ENCODE measurements at places on chromosomes 1 and 21.

DNA sequence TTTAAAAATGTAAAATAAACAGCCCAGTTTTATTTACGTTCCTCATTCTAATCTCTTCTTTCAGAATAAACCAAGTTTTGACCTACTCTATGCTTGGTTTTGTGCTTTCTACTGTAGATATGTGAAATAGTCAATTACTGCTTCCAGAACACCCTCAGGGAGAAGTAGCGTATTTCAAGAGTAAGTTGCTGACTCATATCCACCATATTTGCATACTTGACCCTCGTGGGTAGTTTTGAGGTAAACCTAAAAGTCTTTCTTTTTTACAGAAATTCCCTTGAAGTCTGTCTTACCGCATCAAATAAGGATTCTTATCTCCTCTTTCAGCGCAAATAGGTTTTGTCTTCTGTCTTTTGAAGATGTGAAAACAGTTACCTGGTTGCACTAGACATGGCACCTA, 1.4 kb upstream of the OR2L3 start:
- no peak for DNase-seq

- DNase-seq = no peak
Observed at GRCh38 chr1:61523893-61524605, 200.9 kb downstream of the TM2D1 start.

DNA sequence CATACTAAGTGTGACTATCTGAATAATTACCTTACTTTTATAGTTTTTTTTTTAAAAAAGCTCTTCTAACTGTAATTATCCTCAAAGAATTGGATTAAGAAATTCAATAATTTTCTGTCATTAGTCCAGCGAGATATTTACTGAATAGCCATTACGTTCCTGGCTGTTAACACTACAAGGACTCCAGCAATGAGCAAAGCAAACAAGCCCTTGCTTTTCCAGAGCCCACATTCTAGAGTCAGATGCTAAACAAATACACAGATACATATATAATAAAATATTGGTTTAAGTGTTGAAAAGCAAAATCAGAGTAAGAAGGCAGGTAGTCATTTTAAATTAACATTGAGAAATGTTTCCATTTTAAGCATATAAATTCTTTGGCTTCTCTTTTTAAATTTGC, 118.4 kb downstream of the ATF6 start:
- DNase-seq = no peak

GRCh38 chr1:19762175-19762779, 37.4 kb downstream of the TMCO4 start:
- DNase-seq = peak; percentile 68

GRCh38 chr1:109434484-109434883, 8.2 kb upstream of the PSMA5 start:
- no peak for DNase-seq

- no peak for DNase-seq
Observed at GRCh38 chr1:19903621-19904020, 19.8 kb downstream of the PLA2G2E start.

GRCh38 chr1:151367658-151368392, 4.7 kb downstream of the SELENBP1 start:
- DNase-seq = no peak

DNA sequence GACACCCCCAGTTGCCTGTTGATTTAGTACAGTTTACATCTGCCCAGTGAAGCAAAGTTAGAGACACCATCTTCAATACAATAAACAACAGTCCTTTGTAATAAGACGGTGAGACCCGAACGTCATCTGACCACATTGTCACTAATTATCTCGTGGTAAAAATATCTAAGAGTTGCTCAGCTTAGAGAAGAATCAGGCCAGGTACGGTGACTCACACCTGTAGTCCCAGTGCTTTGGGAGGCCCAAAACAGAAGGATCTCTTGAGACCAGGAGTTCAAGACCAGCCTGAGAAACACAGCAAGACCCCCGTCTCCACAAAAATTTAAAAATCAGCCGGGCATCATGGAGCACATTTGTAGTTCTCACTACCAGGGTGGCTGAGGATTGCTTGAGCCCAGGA, 53.5 kb downstream of the CD34 start:
- DNase-seq = no peak

GRCh38 chr1:2540816-2541492, 10.9 kb upstream of the HES5 start:
- peak; percentile 94 for DNase-seq

GRCh38 chr1:87204441-87204840, 124.2 kb upstream of the LMO4 start:
- no peak for DNase-seq

- DNase-seq = no peak
Observed at GRCh38 chr1:228297822-228298221, 90.0 kb downstream of the OBSCN start.

GRCh38 chr1:1259540-1259939, 13.0 kb upstream of the C1QTNF12 start:
- no peak for DNase-seq

DNA sequence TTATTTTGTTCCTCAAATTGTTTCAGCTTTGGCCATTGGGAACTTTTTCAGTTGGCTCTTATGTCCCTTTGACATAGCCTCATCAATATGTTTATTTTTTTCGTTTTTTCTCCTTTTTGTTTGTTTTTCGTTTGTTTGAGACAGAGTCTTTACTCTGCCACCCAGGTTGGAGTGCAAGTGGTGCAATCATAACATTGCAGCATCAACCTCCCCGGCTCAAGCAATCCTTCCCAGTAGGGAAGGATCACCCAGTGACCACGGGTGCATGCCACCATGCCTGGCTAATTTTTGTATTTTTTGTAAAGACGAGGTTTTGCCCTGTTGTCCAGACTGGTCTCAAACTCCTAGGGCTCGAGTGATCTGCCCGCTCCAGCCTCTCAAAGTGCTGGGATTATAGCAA, 8.1 kb downstream of the POLR3GL start:
- no peak for DNase-seq

- DNase-seq = no peak
Observed at GRCh38 chr1:78070758-78071157, 25.0 kb downstream of the GIPC2 start.

DNA sequence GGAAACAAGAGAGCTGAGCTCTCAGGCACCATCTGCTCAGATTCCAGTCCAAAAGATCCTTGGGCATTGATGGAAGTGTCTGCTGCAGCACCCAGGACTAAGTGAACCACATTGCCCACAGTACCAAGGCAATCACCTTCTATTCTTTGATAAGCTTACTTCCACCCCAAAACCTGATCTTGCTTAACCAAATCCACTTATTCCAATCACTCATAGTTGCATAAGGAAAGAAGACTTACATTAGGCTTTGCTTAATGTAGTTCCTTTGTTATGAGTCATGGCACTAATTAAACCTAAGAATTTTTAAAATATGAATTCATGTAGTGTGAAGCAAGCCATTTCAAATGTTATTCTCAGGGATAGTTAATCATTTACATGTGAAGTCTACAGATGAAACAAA, 84.5 kb downstream of the UCHL5 start:
- no peak for DNase-seq

DNA sequence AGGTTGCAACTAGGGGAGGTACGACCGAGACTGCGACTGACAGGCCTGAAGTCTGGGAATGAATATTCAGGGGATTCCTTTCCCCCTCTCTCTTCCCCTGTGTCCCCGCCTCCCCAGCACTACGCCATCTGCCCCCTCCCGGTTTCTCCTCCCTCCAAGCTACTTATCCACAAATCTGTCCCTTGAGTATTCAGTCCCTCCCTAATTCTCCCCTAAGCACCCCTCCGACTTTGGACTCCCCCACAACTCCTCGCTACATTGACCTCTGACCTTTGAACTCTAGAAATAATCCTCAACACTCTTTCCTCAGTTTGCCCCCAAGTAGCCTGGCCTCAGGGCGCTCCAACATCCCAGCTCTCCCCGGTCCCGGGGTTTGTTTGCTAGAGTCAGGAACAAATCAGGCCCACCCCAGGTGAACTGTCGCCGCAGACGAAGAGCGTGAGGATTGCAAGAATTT, 393 bp downstream of the LYSMD1 start:
- peak; percentile 72 for DNase-seq

- no peak for DNase-seq
Observed at GRCh38 chr1:197761654-197762053, 13.6 kb downstream of the DENND1B start.

- DNase-seq = no peak
Observed at GRCh38 chr1:156801409-156802121, 15.1 kb downstream of the SH2D2A start.

DNA sequence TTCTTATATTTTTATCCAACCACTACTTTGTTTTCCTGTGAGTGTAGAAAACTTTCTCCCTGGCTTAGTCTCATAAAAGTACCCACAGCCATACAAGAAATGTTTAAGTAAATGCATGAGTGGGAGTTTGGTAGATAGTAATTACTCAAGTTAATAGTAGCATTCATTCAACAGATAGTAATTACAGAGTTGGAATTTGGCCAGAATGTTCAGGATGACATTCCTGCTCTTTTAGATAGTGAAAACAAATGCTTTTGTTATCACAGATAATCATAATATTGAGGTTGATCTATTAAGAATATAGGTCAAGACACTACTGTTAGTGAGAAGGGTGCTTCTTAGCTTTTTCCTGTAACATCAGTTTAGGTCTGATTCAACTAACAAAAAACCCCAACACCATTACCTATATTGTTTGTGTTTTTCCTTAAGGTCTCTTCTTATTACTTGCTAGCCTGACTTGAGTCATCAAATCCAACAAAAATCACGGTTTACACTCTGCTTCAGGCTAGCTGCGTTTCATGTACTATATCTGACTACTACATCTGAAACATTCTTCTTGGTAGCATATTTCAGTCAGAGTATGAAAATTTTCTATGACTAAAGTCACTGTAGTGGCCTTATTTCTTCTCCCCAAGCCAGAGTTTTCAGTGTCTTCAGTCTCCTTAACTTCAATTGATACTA, 163.7 kb downstream of the HS2ST1 start:
- DNase-seq = no peak

GRCh38 chr1:231933711-231934626, 307.4 kb downstream of the DISC1 start:
- no peak for DNase-seq

- no peak for DNase-seq
Observed at GRCh38 chr21:44682580-44683151, 703 bp upstream of the KRTAP12-1 start.

GRCh38 chr1:229430761-229431283, 3.1 kb downstream of the ACTA1 start:
- peak; percentile 92 for DNase-seq

- no peak for DNase-seq
Observed at GRCh38 chr1:47179988-47180563, 9.8 kb downstream of the PDZK1IP1 start.

- no peak for DNase-seq
Observed at GRCh38 chr1:8104278-8105236, 78.4 kb upstream of the ERRFI1 start.

GRCh38 chr1:220755309-220755708, 7.2 kb downstream of the MTARC2 start:
- DNase-seq = no peak

DNA sequence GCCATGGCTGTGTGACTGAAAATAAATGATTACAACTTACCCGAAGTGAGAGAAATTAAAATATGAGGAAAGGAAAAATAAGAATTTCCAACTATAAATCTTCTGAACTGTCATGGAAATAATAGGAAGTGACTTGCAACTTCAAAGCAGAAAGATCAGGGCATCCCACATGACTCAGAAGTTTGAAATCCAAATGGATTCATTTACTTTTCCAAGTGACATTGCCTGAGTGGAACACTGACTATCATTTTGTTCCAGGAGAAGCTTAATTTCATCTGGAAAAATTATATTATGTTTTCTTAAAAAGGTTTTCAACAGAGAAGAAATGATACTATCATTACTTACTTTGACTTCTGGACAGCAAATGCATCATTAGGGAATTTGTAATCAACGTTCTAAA, 110.8 kb downstream of the GREM2 start:
- DNase-seq = no peak

DNA sequence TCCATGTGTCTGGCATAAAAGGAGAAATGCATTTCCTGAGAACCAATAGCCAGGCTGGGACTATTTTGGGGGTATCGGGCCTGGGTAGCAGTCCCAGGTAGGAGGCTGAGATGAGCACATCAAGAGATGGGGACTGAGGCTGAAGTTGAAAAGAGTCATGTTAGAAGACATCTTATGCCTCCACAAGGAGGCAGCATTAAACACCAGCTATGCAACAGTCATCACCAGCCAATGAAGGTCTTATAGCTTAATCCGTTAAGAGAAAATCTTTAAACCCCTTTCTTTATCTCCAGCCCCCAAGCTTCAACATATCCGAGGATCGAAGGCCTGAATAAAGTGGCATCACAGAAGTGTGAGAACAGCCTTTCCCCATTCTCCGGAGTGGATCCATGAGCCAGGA, 640.7 kb upstream of the PTBP2 start:
- peak; percentile 24 for DNase-seq

DNA sequence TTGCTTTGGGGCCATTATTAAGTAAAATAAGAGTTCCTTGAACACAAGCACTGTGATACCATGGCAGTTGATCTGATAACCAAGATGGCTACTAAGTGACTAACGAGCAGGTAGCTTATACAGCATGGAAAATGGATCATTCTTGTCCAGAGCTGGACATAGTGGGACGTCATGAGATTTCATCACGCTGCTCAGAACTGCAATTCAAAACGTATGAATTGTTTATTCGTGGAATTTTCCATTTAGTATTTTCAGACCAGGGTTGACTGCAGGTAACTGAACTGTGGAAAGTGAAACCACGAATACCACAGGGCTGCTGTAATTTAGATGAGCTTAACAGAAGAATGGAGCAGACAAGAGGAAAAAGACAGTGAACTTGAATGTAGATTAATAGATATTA, 38.9 kb downstream of the CCDC18 start:
- no peak for DNase-seq

GRCh38 chr1:98086796-98087441, 166.1 kb upstream of the DPYD start:
- DNase-seq = peak; percentile 46
